A549 (cell line): ENCODE measurements at places on chromosomes 12 and 14.

GRCh38 chr12:57044889-57045288 is 5.0 kb downstream of the MYO1A start:
- DNase-seq = no peak

DNA sequence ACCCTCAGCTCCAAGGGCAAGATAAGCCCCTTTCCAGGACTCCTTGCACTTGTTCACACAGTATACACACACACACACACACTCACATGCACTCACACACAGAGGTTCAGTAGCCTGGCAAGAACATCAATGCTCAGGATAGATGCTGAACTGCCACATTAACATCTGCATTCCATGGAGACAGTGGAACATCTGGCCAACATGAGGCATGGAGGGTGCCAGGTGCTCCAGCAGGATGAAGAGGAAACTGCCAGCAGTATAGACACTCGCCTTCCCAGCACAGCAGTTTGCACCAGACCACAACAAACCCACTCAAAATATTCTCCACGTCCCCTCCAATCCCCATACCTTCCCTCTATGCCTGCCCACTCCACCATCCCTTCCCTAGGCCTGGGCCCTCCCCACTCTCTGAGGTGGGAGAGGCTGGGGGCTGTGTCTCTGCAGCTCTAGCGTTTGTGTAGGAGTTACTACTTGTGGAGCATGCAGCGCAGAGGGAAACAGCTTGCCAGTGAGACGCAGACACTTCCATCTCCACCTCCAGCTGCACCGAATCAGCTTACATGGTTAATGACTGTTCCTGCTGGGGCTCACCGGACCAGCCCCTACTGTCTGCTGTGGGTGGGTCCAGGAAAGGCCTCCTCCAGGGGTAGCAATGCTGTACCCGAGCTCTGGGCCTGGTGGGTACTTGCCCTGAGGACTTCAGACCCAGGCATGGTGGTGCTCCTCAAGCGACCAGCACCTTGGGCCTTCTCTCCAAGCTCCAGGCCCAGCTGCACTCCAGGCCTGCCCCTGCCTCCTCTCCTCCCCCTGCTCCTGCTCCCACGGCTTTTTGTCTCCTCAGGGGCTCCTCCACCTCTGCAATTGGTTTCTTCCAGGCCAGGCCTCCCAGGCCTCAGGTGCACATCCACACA is 18.6 kb upstream of the PLEKHG3 start:
- DNase-seq = no peak

DNA sequence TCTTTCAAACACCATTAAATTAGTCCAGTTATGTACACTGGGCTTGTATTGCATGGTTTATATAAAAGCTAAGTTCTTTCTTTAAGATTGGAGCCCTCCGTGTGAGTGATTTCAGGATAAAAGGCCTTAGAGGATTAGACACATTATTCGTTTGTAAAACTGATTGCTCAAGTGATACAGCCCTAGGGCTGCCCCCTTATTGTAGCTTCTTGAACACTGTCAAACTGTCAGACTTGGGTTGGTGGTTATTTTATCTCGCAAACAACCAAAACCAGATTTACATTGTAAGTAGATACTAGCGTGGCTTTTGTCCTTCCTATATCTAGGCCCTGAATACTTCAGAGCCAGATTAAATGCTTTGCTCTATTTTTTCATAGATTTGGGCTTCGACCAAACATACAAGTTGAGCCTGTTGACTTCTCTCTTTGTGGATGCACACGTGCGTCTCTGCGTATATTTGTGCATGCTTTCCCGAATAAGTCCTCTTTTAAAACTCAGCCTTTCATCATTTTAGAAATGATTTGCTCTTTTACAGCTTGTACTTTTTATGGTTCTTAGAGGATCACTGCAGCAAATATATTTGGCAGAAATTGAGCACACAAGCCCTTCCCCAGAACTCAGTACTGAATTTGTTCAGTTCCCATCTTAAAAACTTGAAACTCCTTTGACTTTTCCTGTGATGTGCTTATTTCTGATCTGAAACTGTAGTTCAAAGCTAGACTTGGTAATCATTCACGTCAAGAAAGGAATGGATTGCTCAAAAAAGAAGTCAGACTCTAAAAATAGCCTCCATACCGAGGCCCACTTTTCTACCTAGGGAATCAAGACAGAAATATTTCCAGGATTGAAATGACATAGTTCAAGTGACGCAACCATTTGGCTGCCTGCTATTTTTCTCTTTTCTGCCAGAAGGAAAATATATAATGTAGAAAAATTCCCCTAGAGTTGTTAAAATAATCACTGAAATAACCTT is 129.5 kb downstream of the ETV6 start:
- no peak for DNase-seq

- no peak for DNase-seq
These were observed 36.6 kb downstream of the EP400 start for GRCh38 chr12:131986361-131986760.

DNA sequence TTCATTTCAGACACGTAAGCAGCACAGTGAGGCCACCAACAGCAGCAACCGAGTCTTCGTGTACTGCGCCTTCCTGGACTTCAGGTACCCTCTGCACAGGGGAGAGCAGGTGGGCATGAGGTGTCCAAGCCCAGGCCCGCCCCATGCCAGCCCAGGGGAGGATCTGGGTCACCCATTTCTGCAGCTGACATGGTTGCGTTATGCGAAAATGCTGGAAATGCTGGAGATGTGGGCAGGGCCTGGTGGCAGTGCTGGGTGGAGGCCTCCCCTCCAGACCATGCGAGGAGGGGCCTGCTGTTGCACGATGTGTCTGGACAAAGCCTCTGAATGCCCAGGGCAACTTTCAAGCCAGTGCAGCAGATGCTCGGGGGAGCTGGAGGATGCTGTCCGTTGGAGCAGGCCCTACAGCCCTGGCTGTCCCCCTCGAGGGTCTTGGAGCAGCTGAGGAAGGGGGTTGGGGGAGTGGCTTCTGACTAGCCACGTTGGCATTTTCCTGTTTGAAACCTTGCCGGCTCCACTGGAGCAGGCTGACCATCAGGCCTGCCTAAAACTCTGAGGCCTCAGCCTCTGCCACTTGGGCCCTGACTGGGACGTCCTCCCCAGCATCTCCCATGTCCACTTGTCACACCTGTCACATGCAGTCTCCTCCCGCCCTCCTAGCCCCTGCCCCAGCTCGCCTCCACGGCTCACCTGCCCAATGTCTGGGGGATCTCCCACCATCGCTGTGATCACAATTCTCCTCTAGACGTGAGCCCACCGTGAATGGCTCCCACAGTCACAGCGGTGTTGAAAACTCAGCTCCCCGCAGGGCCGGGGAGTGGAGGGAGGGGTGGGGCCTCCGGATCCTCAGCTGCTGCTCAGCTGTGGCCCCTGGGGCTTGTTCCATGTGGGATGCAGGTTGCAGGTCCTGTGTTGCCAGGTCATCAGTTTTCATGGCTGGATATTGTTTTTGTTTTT is 123.4 kb downstream of the ADGRD1 start:
- DNase-seq = no peak

DNA sequence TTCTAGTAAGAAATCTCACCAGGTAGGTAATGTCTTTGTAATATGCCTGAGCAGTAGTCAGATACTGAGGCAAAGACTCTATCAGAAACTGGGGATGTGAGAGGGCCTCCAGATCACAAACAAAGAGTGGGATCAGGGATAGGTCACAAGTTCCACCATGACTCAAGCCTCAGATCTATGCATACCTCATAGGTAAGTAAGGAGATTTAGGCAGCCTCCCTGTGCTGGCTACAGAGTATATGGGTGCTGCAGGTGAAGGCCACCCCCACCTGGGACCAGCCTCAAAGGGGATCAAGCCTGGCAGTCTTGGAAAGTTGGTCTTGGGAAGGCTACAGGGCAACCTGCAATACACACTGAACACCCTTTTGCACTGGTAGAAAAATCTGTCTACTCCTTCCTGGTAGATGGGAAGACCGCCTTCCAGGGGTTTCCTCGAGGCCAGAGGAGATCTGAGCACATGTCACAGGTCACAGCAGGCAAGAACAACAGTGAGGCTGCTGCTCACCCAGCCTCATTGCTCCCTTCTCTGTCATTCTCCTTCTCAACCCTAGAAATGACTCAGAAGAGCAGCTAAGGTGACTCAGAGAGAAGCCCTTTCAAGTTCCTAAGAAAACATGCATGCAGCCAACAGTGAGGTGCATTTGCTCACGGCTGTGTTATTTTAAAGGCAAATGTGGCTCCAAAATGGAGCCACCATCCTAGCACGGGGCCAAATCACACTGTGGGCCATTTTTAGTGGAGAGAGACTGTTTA is 143.4 kb upstream of the CDKN3 start:
- DNase-seq = peak; percentile 33

- no peak for DNase-seq
These were observed 8.9 kb upstream of the CLEC6A start for GRCh38 chr12:8446642-8447547.
